HCT116 (cell line): ENCODE measurements at places on chromosomes 13 and 19. TPM values are rescaled to one million over a fixed set of nuclear protein-coding genes. Genes with fewer than 3 reads are reported as not detected.

DNA sequence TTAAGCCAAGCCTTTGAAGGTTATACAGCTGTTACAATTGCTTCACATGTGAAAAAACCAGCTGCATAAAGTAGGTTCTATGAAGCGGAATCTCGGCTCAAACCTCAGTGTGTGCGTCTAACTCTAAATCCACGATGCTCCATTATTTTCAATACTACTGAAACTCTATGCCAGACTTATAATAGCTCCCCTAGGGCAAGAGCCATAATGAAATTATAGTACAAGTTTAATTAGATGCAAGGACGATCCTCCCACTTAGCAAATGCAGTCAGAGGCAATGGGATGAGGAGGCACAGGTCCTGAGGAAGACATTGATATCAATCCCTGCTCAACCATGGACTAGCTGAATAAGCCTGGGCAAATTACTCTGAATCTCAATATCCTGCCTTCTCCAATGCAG, 31.1 kb downstream of the SLC7A1 start:
- no peak overlapping the region for H3K4me3 ChIP-seq
- no peaks in the 10 kb centered on the region for H3K4me1 ChIP-seq
- no peaks in the 10 kb centered on the region for H3K27me3 ChIP-seq

DNA sequence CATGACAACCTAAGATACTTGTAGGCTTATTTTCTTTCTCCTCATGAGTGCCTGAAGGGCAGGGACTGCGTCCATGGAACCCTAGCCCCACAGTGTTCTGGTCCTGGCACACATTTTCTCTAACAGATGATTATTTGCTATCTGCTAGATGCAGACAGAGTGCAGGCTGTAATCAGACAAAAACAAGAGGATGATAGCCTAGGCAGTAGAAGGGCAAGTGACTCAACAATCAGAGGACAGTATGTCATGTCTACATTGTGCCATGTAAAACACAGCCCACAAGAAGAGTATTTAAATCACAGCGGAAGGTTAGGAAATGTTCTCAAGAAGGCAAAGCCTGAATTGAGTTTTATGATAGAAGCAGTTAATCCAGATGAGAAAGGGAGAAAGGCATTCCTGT, 29.3 kb downstream of the MIPEP start:
- no peak overlapping the region for H3K4me3 ChIP-seq
- no peak for DNase-seq
- peaks cover 2% of the 10 kb centered on the region; the same call in 1 of the 2 replicates for H3K36me3 ChIP-seq
- H3K27ac ChIP-seq = no peak overlapping the region

DNA sequence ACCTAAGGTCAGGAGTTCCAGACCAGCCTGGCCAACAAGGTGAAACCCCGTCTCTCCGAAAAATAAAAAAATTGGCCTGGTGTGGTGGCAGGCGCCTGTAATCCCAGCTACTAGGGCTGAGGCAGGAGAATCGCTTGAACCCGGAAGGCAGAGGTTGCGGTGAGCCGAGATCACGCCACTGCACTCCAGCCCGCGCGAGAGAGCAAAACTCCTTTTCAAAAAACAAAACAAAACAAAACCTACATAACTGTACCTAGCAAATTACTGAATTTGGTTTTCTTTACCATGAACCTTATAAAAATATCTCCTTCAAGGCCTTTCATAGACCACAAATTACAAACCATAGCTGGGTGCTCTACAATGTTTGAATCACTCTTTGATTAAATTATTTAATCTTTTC, 760 bp downstream of the ZNF91 start:
- peak overlapping the region; percentile 88 for H3K4me3 ChIP-seq
- peak overlapping the region; percentile 86; the same call in 1 of the 2 replicates for H3K27ac ChIP-seq
- no peaks in the 10 kb centered on the region; the same call in 1 of the 2 replicates for H3K4me1 ChIP-seq

DNA sequence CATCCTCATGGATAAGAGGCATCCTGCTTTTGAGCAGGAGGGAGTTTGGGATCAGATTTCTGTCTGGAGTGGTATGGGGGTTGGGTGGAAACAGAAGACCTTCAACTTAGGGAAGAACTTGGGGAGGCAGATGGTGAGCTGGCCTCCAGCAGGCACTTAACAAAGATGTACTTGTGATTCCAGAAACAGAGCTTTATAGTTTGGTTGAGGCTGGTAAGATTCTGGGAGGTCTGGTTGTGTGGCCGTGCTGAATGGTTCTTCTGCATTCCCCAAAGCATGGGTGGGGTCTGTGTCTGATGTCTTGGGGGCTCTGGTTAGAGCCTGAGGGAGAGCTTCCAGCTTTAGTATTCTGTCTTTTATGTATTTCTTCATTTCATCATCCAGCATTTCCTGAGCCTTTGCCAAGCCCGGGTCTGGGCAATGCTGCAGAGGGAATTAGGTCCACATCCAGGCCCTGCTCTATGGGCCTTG, 4.8 kb downstream of the MEGF8 start:
- no peaks in the 10 kb centered on the region for H3K36me3 ChIP-seq
- H3K4me3 ChIP-seq = no peak overlapping the region
- DNase-seq = no peak
- H3K27ac ChIP-seq = no peak overlapping the region

DNA sequence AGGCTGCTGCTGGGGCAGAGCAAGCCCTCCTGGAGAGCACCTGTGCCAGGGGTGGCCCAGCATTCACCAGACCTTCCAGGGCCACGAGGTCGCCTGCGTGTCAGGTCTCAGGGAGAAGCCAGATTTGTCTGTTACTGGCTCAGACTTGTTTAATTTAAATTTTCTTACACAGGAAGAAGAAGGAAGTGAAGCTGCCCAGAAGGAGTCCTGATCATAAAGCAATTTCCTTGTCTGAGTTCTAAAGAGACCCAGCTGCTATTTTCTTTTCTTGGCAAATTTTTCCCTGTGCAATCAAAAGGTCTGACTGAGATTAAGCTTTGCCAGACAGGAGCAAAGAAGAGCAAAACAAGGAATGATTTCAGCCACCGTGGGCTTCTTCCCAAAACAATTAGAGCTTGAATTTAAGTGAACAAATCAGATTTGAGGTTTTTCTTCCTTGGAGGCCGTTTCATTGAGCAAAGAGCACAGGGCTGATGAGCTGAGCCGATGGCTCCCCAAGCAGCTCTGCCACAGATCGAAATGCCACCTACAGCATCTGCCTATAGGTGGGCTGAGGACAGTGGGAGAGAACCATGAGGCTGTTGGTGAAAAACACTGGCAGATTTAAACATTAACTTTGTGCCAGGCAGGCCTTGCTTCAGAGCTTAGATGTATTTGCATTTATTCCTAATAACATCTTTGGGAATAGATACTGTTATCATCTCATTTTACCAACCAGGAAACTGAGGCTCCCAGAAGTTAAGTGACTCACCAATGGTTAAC, 40.1 kb downstream of the HSPH1 start:
- peaks cover 64% of the 10 kb centered on the region for H3K27me3 ChIP-seq
- H3K27ac ChIP-seq = no peak overlapping the region
- H3K4me3 ChIP-seq = no peak overlapping the region
- DNase-seq = no peak
- no peaks in the 10 kb centered on the region for H3K36me3 ChIP-seq
- no peaks in the 10 kb centered on the region for H3K4me1 ChIP-seq

DNA sequence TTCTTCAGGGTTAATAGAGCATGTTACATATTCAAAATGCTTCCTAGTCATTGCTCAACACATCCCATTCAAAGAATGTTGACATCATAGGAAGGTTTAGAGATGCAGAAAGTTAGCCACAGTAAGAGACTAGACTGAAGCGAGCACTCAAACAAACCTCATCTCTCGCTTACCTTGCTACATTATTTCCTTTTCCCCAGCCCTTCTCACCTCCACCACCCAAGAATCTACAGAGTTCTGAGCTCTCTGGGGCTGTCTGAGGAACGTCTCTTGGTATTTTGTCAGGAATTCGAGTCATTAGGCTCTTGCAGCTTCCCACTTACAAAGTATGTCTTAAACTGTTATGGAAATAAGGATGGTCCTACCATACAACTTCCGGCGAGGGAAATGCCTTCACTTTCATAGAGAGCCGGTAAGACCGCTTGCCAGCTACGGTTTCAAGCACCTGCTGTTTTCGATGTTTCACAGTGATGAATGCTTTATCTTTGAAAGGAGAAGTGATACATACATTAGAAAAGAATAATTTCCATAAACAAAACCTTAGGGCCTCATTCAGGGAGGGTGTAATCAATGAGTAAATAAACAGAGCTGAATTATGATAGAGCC, 65.1 kb downstream of the FLT1 start:
- no peaks in the 10 kb centered on the region for H3K4me1 ChIP-seq
- no peaks in the 10 kb centered on the region for H3K36me3 ChIP-seq
- no peak overlapping the region for H3K27ac ChIP-seq
- H3K27me3 ChIP-seq = peaks cover 19% of the 10 kb centered on the region
- no peak overlapping the region for H3K4me3 ChIP-seq

DNA sequence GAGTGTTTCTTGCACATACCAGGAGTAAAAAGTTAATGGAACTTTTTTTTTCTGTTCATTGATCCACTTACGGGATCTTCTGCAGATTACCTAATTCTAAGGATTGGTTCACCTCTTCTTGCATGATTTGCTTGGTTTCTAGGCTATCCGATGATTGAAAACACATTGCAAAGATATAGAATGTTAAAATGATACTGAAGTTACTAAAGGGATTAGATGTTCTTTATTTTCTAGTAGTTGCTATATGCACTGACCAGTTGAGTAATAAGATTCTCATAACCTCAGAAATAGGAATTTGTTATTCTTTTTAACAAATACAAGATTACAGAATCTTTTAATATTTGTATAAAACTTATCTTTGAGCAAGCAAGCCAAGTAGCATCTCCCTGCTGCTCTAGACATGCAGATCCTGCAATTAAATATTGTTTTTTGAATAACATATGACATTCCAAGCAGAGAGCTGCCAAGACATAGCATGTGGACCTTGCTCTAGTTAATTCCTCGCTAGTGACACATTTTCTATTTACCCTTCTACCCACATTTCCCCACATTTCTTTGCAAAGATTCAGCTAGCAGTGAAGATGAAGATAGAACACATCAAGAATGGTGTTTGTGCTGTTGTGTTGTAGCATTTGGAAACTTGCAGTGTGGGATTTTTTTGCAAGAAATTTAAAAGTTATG, 51.7 kb upstream of the RNF113B start:
- DNase-seq = no peak
- H3K36me3 ChIP-seq = no peaks in the 10 kb centered on the region
- H3K4me3 ChIP-seq = no peak overlapping the region
- H3K27ac ChIP-seq = no peak overlapping the region
- H3K4me1 ChIP-seq = no peaks in the 10 kb centered on the region
- H3K27me3 ChIP-seq = no peaks in the 10 kb centered on the region

- H3K27ac ChIP-seq = no peak overlapping the region
- peaks cover 6% of the 10 kb centered on the region; the same call in 1 of the 2 replicates for H3K27me3 ChIP-seq
- no peaks in the 10 kb centered on the region for H3K4me1 ChIP-seq
- no peak for DNase-seq
- H3K4me3 ChIP-seq = no peak overlapping the region
Observed at GRCh38 chr13:108433976-108434755, 164.6 kb downstream of the TNFSF13B start.

- H3K4me1 ChIP-seq = no peaks in the 10 kb centered on the region
- no peak for DNase-seq
- H3K4me3 ChIP-seq = no peak overlapping the region
- no peaks in the 10 kb centered on the region for H3K36me3 ChIP-seq
- H3K27me3 ChIP-seq = no peaks in the 10 kb centered on the region
Observed at GRCh38 chr13:73189776-73190175, 131.0 kb downstream of the KLF5 start.

DNA sequence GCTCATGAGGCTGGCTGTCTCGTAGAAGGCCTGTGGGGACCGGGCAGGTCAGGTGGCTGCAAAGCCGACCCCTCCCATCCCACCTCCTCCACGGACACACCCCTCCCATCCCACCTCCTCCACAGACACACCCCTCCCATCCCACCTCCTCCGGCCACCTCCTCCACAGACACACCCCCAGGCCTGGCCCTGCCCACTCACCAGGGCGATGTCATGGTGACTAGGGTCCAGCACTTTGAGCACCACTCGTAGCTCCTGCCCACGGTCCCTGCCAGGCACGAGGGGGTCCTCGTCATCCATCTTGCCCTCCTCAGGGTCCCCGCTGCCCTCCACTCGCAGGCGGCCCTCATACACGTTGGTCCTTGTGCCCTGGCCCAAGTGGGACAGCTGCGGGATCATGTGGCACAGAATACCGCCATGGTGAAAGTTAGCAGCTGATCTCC, 18.8 kb downstream of the TYK2 start:
- DNase-seq = no peak
- no peaks in the 10 kb centered on the region for H3K4me1 ChIP-seq
- no peak overlapping the region for H3K4me3 ChIP-seq
- H3K27ac ChIP-seq = no peak overlapping the region
- H3K36me3 ChIP-seq = peaks cover 14% of the 10 kb centered on the region; the same call in 1 of the 2 replicates
- H3K27me3 ChIP-seq = no peaks in the 10 kb centered on the region

- no peak overlapping the region for H3K27ac ChIP-seq
- no peaks in the 10 kb centered on the region for H3K4me1 ChIP-seq
- no peaks in the 10 kb centered on the region for H3K27me3 ChIP-seq
- H3K4me3 ChIP-seq = no peak overlapping the region
Observed at GRCh38 chr13:76808927-76809326, 77.3 kb downstream of the KCTD12 start.

Gene BRSK1
- 33.3 TPM for total RNA-seq

DNA sequence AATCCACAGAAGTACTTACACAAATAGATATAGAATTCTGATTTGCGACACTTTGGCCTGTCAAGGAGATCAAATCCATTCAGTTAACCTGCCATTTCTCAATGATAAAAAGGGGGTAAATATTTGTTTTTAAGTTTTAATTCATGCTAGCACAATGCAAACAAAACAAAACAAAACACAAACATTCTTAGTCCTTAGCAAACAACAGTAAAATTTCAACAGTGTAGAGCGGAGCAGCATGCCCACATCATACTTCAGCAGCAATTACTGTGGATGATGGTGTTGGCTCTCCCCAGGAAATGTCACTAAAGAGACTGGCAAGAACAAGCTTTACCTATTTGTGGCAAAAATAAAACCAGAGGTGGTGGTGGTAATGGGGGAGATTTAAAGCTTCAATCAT, 625.2 kb upstream of the PCDH20 start:
- H3K27ac ChIP-seq = no peak overlapping the region
- H3K36me3 ChIP-seq = no peaks in the 10 kb centered on the region
- no peak for DNase-seq
- no peaks in the 10 kb centered on the region for H3K27me3 ChIP-seq

- no peak overlapping the region for H3K27ac ChIP-seq
- H3K4me1 ChIP-seq = no peaks in the 10 kb centered on the region
- H3K27me3 ChIP-seq = no peaks in the 10 kb centered on the region
- H3K4me3 ChIP-seq = no peak overlapping the region
Observed at GRCh38 chr13:24288870-24289269, 20.5 kb upstream of the C1QTNF9 start.

DNA sequence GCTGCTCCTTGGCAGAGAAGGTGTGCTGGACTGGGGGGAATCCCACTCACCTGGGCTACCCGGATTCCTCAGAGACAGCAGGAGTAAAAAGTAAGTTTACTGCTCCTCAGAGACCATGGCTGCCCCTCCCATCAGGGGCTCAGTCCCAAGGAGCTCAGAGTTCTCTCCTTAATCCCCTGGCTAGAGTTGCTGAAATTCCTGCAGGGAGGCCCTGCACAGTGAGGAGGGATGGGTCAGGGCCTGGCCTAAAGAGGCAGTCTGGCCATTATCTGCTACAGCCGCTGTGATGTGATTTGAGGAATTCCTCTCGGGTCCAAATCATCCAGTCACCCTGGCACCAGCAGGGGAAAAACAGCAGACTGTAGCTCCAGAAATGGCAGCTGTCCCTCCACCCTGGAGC, 502.5 kb downstream of the PCDH17 start:
- H3K27me3 ChIP-seq = no peaks in the 10 kb centered on the region
